SW 1271 (cell line): ENCODE measurements at places on chromosomes 7 and 10.

DNA sequence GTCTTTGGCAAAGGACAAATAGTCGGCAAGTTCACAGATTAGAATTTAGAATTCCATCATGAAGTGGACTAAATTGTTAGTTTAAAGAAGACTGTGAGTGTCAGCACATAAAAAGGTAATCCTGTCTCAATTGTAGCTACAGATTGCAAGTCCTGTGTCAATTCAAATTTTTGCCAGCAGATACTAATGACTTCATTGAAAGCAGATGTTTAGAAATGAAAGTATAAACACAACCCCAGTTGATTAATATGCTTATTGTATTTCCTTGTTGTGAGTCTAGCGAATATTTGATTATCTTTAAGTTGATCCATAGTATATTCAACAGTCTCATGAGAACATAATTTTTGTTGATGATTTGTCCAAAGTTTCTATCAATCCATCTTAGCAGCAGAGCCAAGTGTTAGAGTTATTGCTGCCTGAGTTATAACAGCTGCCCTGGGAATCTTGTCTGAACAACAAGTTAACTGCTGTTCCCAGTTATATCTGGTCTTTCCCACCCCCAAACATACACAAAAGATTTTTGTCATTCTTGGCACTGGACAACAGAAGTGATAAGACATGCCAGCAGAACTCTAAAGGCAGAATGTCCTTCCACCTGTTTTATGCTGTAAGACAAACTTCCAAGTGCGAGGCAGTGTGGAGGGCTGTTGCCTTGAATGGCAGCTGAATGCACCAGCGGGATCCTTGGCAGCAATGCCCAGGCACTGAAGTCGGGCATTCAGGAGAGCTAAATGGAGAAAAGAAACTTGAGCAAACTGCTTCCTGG lies 21.3 kb upstream of the HERPUD2 start:
- no peak for DNase-seq

DNA sequence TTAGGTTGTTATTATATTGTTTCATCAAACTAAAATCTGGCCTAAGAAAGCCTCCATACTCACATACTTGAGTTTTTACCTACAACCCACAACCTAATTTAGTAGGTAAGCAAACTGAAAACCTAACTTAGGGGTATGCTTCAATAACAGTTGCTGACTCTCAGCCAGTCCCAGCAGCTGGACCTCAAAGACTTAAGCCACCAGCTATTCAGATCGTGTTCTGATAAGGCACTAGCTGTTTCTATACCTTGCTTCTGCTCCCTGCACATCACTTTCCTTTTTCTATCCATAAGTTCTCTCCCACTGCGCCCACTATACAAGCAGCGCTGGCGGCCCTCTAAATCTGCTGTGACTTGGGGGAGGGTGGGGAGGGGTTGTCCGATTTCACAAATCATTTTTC lies 42.3 kb downstream of the SUGCT start:
- DNase-seq = no peak

DNA sequence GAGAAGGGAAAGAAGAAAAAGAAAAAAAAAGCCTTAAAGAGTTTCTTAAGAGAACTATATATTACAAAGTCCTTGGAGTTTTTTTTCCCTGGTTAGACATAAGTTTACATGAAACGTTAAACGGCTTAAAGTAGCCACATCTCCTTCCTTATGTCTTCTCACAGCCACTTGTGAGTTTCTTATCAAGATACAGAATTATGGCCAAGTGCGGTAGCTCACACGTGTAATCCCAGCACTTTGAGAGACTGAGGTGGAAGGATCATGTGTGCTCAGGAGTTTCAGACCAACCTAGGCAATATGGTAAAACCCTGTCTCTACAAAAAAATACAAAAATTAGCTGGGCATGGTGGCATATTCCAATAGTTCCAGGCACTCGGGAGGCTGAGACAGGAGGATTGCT lies 54.3 kb downstream of the IKZF1 start:
- no peak for DNase-seq

DNA sequence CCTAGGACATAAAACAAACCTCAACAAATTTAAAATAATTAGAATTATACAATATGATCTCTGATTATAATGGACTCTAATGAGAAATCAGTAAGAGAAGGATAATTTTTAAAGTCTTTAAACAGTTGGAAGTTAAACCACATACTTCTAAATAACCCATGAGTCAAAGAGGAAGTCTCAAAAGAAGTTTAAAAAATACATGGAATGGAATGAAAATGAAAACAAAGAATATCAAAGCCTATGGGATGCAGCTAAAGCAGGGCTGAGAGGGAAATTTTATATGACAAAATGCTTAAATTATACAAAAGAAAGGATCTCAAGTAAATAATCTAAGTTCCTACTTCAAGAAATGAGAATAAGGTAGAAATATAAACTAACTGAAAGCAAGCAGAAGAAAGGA lies 460.5 kb downstream of the RPS24 start:
- no peak for DNase-seq

- DNase-seq = peak; percentile 56
These were observed 78.9 kb downstream of the LRRC17 start for GRCh38 chr7:102991540-102992214.

DNA sequence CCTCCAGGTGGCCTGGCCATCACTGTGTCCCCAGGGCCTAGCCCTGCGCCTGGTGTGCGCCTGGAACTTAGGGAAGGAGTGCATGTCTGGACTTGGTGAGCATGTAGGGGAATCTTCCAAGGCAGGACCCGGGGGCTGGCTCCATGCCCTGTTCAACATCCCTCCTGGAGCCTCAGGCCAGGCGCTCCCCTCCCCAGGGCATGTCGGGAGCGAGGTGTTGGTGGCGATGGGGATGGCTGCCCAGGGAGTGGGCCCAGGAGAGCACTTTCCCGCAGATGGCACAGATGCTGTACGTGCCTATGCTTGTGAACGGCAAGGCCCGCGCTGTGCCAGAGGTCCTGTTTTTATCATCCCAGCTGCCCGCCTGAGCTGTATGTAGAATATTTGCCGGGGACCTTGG lies 55.0 kb downstream of the CDH23 start:
- DNase-seq = no peak

GRCh38 chr10:13448216-13448615 lies 80.6 kb downstream of the BEND7 start:
- no peak for DNase-seq

- DNase-seq = no peak
These were observed 259.2 kb upstream of the FZD1 start for GRCh38 chr7:91005024-91005423.

DNA sequence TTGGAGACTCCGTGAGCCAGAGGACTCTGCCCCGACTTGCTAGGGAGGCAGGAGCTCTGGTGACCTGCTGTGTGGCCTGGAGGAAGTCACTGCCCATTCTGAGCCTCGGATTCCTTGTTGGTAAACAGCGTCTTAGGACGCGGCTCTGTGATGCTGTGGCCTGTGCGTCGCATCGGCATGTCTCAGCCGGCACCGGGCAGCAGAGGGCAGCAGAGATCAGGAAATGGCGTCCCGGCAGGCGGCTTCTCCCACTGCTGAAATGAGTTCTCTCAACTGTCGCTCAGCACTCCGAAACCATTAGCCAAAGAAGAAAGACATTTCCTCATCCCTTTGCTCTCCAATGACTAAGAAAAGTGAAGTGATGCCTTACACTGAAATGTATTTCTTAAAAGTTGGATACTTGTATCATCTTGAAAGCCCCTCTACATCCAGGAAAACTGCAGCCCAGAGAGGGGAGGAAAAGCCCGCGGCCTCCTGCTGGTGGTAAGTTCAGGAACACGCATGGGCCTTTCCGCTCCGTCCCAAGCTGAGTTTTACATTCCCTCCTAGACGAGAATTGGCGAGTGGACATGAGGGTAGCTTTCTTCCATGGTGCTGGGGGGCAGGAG lies 91.7 kb downstream of the WDR11 start:
- DNase-seq = peak; percentile 21

DNA sequence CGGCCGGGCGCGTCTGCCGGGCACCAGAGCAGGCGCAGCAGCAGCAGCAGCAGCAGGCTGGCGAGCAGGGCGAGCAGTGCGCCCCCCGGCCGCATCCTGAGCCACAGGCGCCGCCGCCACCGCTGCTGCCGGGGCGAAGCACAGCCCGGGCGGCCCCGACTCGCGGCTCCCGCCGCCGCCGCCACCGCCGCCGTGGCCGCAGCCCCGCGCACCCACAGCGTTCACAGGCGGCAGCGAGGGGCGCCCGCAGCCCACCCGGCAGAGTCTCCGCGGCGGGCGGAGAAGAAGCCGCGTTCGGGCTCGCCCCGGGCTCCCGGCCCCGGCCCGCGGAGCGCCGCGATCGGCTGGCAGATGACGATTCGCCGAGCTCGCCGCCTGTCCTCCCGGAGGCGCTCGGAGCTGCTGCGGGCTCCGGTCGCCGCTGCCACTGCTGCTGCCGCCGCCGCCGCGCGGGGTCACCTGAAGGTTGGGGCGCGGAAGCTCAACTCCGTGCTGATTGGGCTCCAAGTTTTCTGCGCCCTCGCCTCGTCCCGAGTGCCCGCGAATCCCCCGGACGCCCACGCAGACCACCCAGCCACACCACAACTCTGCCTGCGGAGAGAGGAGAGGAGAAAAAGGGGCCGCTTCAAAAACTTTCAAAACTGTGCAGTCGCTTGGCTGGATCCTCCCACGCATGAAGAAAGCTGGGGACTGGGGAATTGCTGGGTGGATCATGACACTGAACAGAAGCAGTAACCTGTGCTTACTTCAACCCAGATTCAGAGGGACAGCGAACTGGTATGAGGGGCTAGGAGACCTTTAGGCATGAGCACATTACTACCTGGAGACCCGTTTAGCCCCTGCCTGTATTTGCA lies at the start of gene ST8SIA6:
Gene ST8SIA6, minus strand, starts transcription at position 435 of the 854 bp plus-strand sequence. Its CDS starts 340 bp downstream, at position 95.
- DNase-seq = no peak
